ENCODE measurements at places on chromosomes 2 and 18. TPM values are rescaled to one million over a fixed set of nuclear protein-coding genes. Genes with fewer than 3 reads are reported as not detected.

DNA sequence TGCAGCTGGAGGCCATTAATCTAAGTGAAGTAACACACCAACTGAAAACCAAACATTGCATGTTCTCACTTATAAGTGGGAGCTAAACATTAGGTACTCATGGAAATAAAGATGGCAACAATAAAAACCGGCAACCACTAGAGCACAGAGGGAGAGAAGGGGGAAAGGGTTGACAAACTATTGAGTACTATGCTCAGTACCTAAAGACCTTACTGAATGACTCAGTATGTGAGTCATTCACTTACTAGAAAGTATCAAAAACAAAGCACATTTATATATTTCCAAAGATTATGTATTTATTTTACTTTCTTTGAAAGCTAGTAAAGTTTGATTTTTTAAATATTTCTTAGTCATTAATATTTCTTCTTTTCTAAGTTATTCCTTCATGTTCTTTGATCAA is 48.9 kb downstream of the ZNF385B start:
- no peak for DNase-seq

DNA sequence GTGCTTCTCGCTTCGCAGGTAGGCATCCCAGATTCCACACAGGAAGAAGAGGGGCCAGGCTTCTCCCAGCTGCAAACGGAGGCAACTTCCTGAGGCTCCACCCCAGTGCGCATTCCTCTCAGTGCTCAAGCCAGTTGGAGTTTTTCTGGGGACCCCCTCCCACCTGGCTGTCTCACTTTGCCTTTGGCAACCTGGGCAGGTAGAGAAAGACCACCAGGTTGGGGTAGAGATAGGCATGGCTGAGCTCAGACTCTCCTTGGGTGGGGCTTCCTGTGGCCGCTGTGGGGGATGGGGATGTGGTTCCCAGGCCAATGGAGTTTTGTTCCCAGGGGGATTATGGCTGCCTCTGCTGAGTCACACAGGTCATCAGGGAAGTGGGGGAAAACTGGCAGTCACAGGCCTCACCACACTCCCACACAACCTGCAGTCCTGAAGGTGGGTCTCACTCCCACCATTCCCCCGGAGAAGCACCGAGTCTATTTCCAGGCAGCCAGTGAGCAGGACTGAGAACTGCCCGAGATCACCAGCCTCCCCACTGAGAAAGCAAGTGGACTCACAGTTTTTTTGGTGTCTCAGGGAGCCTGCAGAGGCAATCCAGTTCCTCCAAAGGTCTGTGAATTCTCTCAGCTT is 38.1 kb downstream of the SLC39A10 start:
- DNase-seq = no peak

DNA sequence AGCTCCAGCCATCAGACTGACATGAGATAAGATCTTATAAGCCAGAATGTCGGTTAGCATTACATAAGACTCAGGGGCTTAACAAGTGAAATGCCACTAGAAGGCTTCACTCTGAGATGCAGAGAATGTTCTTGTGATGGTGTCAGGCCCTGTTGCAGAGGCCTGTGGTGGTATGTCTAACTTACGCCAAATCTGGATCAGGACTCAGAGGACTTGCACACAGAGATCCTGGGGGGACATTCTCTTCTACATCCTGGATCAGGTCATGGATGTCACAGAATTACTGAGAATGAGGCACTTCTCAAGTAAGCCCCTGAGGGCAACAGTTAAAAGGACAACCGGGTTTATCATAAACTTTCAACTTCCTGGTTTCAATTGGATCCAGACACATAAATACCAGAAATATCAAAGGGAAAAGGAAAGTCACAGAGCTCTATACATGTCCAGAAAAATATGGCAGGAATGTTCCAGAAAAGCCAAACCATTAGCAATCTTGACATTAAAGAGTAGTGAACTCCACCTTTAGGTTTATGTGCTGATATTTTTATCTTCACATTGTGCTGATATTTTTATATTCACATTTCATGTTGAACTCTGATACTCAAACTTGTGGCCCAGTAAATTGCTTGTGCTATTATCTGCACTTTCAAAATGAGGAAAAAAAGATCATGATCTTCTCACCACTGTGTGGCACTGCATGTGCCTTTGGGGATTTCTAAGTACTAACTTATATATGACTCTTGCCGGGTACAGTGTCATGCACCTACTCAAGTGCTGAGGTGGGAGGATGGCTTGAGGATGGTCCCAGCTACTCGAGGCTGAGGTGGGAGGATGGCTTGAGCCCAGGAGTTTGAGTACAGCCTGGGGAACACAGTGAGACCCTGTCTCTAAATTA is 137.5 kb upstream of the RNF152 start:
- DNase-seq = no peak

The PLEK gene
- total RNA-seq = 138 TPM

The FAM237A gene
- total RNA-seq = not detected

Measured in activated B cell treated with CpG ODN at 0.5 μM for 24 hours (primary cell).